Epithelial cell of esophagus (primary cell): ENCODE measurements at places on chromosomes 11 and 22.

- no peak for DNase-seq
These were observed 10.9 kb downstream of the DRICH1 start for GRCh38 chr22:23621082-23621780.

- DNase-seq = peak; percentile 12
These were observed 39.4 kb upstream of the CEP295 start for GRCh38 chr11:93622043-93622442.

- DNase-seq = no peak
These were observed 7.0 kb downstream of the PC start for GRCh38 chr11:66951135-66951534.

GRCh38 chr11:104323841-104324240 is 159.9 kb upstream of the PDGFD start:
- DNase-seq = no peak

GRCh38 chr11:47078751-47079521 is 97.7 kb downstream of the ARFGAP2 start:
- no peak for DNase-seq

- peak; percentile 5 for DNase-seq
These were observed 3.0 kb downstream of the TSPAN18 start for GRCh38 chr11:44729713-44730112.

GRCh38 chr11:124768914-124769313 is 6.8 kb upstream of the ESAM start:
- no peak for DNase-seq

DNA sequence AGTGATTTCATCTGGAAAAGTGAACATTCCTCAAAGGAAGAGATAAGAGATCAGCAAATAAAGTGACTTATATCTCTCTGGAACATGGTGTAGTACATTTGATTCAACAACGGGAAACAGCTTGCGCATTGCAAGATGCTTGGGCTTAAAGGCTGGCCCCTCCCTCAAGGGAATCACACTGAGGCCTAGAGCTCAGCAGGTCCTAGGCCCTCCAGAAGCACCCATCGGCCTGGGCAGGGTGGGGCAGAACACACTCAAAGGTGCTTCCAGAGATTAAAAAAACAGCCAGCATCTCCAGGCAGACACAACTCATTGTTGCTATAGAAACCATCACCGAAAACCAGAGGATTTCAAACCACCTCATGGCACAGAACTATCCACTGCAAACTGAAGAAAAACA is 69.0 kb upstream of the ARFGAP3 start:
- DNase-seq = no peak

DNA sequence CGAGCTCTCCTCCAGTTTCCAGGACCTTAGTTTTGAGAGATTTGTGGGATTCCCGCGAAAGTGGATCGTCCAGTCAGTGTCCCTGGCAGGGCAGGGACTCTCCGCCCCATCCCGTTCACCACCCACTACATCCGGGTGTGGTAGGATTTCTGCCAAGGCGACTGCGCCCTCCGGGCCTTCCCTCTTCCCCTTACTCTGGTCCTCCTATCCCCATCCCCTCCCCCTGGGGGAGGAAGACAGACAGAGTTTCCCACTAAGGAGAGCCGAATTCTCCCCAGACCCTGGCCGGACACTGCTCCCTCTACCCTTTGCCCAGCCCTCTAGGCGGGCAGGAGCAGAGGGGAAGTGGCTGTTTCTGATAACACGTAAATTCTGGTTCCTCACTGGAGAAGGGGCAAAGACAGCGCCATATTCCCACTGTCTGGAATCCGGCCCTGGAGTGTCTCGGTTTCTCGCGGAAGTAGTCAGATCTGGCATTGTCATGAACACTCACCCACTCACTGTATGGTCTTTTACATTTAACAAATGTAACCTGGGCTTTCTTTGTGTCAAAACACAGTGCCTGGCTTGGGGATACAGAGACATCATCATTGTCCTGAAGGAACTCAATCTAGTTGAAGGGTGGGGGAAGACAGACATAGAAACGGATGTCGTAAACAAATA is 1.1 kb upstream of the NECTIN1 start:
- DNase-seq = peak; percentile 62

DNA sequence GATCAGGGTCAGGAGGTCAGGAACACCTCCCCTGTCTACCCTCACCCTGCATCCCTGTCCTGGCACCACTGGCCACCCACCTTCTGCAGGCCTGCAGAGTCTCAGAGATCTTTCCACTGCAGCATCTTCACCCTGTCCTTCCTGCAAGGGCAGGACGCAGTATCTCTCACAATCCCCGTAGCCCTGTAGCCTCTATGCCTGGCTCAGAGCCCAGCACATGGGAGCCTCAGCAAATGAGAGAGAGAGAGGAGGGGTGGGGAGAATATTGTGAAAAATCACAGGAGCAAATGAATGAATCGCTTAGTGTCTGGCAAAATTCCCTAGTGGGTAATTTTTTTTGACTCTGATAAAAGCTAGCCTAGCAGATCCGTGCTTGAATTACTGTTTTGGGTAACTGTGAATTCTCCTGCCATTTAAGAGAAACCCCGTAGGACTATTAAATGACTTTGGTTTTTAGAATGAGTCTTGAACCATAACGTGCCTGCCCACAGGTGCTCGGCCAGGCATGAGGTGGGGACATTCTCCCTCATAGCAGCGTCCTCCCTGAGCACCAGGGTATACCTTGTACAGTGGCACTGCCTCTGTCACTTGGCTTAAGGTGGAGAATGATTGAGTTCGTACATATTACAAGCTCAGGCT is 91.5 kb downstream of the MORC2 start:
- no peak for DNase-seq

- peak; percentile 44 for DNase-seq
These were observed 6.5 kb upstream of the ST3GAL4 start for GRCh38 chr11:126348806-126349582.

- DNase-seq = peak; percentile 65
These were observed 18.8 kb downstream of the APOL2 start for GRCh38 chr22:36220451-36220921.

DNA sequence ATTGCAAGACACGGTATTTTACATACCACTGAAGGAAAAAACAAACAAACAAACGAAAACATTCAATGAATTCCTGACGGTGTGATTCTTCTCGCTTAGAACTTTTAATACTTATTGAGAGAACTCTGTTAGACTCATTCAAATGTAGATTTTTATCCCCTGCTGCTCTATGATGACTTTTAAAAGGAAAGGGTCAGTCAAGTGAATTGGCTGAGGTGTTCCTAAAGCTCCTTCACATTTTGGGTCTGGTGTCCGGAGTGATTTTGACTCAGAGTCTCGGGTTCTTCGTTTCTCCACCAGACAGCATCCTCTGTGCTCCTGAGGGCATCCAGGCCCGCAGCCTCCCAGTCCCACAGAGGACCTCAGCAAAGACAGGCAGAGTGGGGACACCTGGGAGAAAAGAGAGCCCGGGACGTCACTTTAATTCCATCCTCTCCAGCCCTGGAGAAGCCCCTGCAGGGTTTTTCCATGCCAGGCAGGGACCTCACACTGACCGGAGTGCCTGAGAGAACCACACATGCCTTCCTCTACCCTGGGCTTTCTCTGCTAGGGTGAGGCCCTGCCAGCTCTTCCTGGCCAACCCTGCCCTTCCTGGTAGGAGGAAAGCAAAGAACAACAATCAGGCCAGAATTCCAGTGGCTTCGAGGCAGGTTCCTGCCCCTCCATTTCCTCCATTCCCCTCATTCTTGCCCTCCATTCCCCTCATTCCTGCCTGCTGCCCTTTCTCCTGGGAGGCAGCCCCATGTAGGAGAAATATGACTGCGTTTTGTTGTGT is 1.4 kb upstream of the CSF2RB start:
- DNase-seq = no peak

DNA sequence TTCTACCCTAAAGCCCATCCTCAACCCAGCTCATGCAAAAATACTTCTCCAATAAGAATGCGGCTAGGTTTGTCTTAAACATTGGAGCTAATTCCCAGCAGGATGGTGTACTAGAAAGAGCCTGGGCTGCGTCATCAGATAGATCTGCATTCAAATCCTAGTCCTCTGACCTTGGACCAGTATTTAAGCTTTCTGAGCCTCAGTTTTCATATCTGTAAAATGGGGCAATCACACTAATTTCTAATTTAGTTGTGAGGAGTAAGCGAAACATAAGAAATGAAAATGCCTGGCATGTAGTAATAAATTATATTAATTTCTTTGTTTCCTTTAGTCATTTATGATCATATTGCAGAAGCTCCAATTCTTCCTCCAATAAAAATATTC is 32.2 kb upstream of the ACCSL start:
- no peak for DNase-seq

- peak; percentile 56 for DNase-seq
These were observed 33.1 kb upstream of the PAMR1 start for GRCh38 chr11:35558513-35558912.

- DNase-seq = peak; percentile 17
These were observed 456 bp upstream of the PARVB start for GRCh38 chr22:44023404-44024287.

- DNase-seq = no peak
These were observed 14.5 kb upstream of the BID start for GRCh38 chr22:17788528-17789378.

- no peak for DNase-seq
These were observed 20.4 kb downstream of the WT1 start for GRCh38 chr11:32414925-32415324.

DNA sequence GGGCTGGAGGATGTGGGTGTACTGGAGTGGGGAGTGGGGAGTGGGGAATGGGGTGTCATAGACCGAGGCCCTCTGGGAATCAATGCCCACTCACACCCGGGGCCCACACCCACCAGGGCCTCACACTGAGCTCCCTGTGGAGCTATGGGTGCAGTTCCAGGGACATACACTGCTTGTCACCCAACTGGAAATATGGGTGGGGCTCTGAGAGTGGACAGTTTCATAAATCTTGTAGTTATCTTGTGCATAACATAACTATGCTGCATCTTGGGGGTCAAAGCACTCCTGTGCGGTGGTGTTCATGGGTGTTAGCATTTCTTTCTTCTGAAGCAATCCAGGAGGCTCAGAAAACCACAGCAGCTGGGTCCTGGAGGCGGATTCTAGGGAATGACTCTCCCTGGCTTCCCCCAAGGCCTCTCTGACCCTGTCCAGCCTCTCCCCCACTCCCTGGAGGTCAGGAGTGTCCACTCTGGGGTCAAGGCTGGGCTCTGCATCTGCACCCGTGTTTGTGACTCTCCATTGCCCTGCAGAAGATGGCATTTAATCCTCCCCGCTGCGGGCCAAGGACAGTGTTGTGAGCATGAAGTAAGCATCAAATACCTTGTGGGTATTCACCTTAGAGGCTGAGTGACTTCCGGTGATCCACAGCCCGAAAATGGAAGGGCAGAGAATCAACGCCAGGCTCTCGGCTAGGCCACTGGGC is 172.5 kb downstream of the CTTN start:
- DNase-seq = no peak
